Stimulated activated CD4-positive, alpha-beta T cell treated with anti-CD3 and anti-CD28 coated beads, TNF-alpha, amount 100 ng/mL, for 1 hour (primary cell): ENCODE measurements at places on chromosomes 12 and 14.

DNA sequence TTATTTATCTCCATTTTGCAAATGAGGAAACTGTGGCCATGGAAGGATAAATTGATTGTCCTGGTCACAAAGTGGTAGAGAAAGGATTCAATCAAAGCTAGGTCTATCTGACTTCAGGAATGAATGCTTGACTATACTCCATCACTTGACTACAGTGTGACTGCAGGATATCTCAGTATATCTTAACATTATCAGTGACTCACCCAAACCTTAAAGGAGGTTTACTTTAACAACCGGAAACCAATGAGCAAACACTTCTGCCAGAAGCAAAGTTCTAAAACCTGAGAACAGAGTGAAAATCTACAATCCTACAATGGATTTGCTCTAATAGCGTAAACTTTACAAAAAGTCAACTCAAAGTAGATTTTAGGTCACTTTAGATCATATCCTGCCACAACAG lies 277.0 kb downstream of the CEP128 start:
- DNase-seq: no peak

DNA sequence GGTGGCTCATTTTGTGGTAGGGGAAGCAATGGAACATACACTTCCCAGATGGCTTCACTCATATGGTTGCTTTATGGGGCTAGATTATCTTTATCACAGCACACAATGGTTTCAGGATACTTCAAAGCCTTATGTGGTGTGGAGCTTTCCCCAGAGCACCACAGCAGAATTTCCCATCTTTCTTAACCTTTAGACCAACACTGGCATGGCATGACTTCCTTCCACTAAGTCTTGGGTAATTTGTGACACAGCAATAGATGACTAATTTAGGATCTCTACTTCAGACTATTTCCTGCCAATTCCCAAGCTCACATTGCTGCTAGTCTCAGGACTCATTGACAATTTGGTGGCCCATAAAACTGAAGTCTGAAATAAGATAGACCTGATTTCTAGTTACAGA lies 36.9 kb upstream of the DCN start:
- DNase-seq: no peak

DNA sequence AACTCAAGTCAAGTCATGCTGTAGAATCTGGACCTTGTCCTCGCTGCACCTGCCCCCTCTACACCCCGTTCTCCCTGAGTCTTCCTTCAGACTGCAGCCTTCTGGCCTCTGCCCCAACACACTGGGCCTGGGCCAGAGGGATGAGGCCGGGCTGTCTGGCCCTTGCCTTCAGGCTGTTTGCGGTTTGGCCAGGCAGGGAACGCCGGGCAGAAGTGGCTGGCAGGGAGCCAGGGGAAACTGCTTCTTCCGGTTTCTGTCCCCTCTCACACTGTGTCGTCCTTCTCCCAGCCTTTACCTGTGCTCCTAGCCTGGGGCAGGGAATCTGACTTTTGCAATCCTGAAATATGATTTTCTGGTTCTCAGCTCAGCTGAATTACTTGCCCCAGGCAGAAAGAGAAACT lies 13.5 kb downstream of the DGLUCY start:
- no peak for DNase-seq

DNA sequence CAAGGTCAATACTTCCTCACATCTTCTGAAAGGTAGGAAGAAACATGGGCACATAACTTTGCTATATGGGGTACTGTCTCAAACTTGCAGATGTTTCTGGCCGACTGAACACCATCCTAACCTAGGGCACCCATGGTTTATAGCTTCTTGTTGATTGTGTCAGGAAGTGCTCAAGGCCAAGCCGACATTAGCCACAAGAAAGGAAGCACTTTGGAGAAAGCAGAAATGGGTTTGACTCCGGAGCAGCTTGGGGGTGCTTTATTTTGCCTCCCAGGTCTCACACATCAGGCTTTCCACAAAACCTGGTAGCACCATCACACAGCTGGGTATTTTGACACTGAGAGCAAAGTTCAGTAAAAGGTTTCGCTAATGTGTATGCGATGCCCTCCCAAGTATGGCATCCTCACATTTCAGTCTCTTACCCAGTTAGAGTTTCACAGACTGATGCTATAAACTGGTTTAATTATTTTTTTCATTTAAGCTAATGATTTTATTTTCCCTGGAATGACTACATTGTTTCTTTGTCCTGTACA lies 25.2 kb upstream of the BHLHE41 start:
- no peak for DNase-seq

GRCh38 chr14:54597795-54598443 lies 31.0 kb downstream of the SAMD4A start:
- DNase-seq: no peak
